ENCODE measurements at places on chromosomes 13 and 19. TPM values are rescaled to one million over a fixed set of nuclear protein-coding genes. Genes with fewer than 3 reads are reported as not detected.

- DNase-seq: no peak
Measured at GRCh38 chr19:8238251-8238650, 29.1 kb downstream of the CERS4 start.

- DNase-seq: no peak
Measured at GRCh38 chr13:30856005-30856790, 49.9 kb upstream of the MEDAG start.

GRCh38 chr13:95087746-95088305 lies 213.4 kb downstream of the ABCC4 start:
- no peak for DNase-seq

DNA sequence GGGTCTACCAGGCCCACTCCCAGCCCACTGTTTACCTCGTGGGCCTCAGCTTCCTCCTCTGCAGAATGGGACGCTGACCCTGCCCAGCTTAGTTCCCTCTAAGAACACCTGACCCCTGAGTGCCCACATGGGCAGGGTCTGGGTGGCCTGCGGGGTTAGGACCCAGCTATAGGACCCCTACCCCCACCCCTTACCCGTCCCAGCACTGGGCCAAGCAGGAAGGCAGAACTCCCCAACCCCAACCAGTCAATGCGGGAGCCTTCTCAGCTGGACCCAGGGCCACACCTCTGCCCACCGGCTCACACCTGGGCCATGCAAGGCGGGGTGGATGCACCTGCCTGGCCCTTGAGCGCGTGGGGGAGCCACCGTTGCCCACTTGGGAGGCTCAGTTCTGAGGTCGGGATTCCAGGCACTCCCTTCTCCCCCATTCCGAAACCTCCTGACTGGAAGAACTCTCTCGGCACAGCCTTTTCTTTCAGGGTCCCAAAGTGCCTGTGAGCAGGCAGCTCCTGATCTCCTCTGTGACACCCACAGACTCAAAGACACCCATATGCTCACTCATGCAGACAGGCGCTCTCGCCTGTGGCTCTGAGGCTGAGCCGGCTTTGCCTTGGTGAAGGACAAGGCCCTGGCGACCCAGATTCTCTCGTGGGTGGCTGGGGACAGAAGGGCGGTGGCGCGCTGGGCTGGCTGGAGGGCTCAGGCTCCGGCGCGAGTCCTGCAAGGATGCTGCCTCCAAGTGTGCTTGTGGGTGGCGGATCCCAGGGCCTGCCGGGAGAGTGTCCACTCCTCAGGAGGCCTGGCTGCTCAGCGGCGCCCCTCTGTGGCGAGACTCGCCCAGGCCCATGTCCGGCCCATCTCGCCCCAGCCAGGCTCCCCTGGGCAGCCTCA lies 27.9 kb upstream of the PARP4 start:
- DNase-seq: no peak

GRCh38 chr19:45613926-45614725 lies 12.1 kb upstream of the GPR4 start:
- no peak for DNase-seq

- no peak for DNase-seq
Measured at GRCh38 chr19:2636897-2637683, 65.4 kb downstream of the GNG7 start.

- no peak for DNase-seq
Measured at GRCh38 chr19:541699-542098, 2.2 kb upstream of the GZMM start.

- DNase-seq: no peak
Measured at GRCh38 chr19:38848299-38849146, 1.3 kb downstream of the HNRNPL start.

- no peak for DNase-seq
Measured at GRCh38 chr19:42253245-42254088, 1.5 kb downstream of the ERF start.

GRCh38 chr13:50392977-50393376 lies 377.7 kb downstream of the KCNRG start:
- DNase-seq: no peak

- no peak for DNase-seq
Measured at GRCh38 chr13:102729560-102730270, 34.9 kb upstream of the METTL21C start.

GRCh38 chr19:53357821-53358581 lies 7.5 kb upstream of the ZNF525 start:
- no peak for DNase-seq

- no peak for DNase-seq
Measured at GRCh38 chr13:87677043-87677495, 5.9 kb downstream of the SLITRK5 start.

GRCh38 chr19:53463263-53463662 lies 4.3 kb upstream of the ZNF813 start:
- no peak for DNase-seq

GRCh38 chr13:21557995-21558394 lies 46.0 kb downstream of the MICU2 start:
- DNase-seq: no peak

DNA sequence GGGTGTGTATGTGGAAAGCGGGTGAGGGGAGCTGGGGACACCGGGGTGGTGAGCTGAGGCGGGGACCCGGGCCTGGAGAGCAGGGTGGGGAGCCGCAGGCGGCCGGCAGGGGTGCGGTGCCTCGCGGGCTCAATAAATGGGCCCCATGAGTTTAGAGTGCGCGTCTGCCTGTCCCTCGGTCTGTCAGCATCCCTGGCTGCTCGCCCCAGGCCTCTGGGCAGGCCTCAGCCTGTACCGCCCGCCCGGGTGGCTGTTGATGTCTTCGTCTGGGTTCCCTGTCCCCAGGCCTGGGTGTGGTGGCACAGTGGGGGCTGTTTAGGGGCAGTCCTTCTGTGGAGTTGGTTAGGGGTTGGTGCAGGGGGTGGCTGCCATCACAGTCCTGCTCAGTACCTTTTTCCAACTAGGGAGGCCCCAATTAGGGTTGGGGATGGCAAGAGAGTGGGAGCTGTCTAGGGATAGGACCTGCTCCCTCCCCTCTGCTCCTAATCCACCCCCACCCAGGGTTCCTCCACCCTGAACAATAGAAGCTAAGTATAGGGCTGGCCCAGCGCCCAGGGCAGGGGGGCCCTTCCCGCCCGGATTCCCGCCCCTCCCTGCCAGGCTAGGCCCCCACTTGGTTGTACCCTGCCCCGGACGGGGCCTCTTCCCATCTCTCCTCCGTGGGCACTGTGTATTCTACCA lies 12.2 kb downstream of the CIC start:
- peak; percentile 92 for DNase-seq

DNA sequence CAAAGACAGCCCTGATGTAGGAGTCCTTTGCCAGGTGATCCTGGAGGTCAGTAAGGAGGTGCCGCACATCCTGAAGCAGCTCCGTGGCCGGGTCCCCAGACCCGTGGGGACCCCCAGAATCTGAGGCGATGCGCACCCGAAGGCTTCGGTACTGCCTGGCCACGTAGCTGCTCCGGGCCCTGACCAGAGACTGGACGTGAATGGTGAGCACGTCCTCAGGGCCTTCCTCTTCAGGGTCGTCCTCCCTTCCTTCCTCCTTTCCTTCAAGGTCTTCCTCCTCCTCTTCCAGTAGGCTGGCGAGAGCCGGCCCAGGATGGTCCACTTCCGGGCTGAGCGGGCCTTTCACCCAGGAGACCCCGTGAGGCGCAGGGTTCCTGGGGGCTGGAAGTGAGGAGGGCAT lies 7.5 kb downstream of the RINL start:
- no peak for DNase-seq

DNA sequence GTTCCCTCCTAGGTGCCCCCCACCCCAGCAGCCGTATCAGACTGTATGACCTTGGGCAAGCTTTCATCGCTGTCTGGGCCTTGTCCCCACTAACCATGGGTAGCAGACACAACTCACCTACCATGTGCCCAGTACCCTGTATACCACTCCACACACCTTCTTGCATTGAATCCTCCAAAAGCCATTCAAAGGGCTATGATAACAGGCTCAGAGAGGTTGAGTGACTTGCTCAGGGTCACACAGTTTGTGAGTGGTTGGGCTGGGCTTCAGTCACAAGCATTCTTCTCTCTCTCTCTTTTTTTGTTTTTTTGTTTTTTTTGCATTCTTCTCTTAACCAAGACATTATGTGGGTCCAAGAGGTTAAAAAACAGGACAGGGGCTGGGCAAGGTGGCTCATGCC lies 2.6 kb downstream of the RASAL3 start:
- DNase-seq: no peak

DNA sequence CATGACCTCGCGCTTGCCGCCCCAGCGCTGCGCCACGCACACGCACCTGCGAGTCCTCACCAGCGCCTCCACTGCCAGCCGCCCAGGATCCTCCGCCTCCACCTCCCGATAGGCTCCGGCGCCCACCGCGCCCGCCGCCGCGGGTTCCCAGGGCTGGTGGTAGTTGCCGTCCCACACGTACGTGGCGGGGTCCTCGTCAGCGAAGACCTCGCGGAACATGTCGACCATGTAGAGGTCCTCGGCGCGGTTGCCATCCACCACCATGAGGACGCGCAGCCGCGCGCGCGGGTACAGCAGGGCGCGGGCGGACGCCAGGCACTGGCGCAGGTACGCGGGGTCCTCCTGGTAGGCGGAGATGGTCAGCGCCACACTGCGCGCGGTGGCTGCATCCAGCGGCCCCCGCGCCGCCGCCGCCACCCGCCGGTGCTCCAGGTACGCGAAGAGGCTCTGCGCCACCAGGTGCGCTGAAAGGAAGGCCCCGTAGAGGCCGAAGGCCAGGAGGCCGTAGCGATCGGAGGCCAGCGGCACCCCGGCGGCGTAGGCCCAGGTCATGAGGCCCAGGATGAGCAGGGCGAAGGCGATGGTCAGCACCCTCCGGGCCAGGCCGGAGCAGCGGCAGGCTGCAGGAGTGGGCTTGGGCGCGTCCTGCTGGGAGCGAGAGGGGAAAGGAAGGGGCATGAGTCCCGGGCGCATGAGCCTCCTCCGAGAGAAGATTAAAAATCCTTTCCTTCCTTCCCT lies 4.4 kb downstream of the HAS1 start:
- no peak for DNase-seq

GRCh38 chr13:98492335-98493041 lies 84.4 kb downstream of the STK24 start:
- DNase-seq: no peak

DNA sequence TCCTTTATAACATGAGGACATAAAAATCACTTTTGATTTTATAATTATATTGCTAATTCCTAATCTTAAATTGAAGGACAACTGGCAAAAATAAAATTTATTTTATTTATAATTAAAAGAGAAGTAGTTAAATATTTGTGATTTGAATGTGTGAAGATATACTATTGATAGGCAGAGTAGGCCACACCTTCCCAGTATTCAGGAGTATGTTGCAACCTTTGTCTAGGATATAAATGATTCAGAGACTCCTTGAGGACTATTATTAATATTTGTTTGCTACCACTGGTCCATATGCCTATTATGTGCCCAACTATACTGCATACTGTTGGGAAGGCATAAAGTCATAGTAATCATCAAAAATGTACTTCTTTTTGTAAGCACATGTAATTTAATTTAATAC lies 94.2 kb downstream of the CDADC1 start:
- no peak for DNase-seq

GRCh38 chr13:59663707-59664106 lies 500.0 kb downstream of the DIAPH3 start:
- DNase-seq: no peak

GRCh38 chr13:44049081-44049945 lies 169.6 kb downstream of the LACC1 start:
- DNase-seq: no peak

GRCh38 chr19:8831373-8831772 lies 731 bp downstream of the ZNF558 start:
- DNase-seq: no peak

GRCh38 chr13:79998381-79998880 lies 342.5 kb downstream of the SPRY2 start:
- no peak for DNase-seq

DNA sequence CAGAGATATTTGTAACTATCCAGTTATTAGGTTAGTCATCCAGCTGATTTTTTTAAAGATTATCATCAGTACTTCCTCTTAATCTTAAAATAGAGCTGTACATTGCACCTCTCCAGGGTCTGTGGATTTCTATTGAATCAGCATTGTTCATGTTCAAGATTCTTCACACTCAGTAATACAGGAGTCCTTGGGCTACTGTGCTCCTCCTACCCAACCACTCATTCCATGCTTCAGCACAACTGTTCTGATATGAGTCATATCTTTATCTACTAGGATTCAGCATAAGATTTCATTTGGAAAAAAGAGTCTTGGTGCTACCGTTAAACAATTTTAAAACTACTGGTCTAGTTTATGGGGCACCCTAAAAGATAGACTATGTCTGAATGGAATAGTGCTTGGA lies 357.8 kb downstream of the DCT start:
- no peak for DNase-seq

- DNase-seq: no peak
Measured at GRCh38 chr13:20351281-20352022, 119.3 kb upstream of the GJB6 start.

DNA sequence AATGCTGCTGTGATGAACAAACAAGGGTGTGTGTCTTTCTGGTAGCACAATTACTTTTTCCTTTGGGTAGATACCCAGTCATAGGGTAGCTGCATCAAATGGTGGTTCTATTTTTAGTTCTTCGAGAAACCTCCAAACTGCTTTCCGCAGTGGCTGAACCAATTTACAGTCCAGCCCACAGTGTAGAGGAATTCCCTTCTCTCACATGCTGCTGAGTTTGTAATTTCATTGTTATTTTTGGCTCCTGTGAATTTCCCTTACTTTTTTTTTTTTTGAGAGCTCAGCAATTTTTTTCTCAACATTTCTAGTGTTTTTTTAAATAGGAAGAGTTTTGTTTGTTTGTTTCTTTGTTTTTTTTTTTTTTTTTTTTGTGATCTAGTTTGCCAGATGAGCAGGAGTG lies 37.5 kb upstream of the ADGRE1 start:
- no peak for DNase-seq

DNA sequence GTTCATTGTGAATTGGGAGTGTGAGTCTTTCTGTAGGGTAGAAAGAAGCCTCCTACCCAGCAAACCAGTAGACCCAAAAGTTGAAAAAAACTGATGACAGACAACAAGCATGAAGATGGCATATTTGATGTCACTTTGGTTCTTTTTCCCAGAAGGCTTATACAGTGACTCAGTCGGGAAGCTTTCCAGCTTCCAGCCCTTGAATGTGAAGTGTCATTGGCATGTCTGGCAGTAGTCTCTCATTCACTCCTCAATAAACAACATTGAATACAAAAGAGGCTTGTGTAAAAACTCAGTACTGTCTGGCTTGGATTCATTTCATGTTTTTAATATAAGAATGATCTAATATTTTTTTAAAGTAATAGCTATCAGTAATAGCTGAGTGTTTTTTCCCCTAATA lies 68.7 kb downstream of the IPO5 start:
- DNase-seq: no peak

The BCAM gene
- 42.3 TPM for total RNA-seq

The USHBP1 gene
- total RNA-seq: 11.3 TPM

The ZNF888 gene
- 2.6 TPM for total RNA-seq

The FUT2 gene
- 0.19 TPM for total RNA-seq

The CCDC8 gene
- total RNA-seq: 2.9 TPM

The ADAMTS10 gene
- total RNA-seq: 19.0 TPM

The GPR12 gene
- not detected for total RNA-seq

The KIR3DL1 gene
- not detected for total RNA-seq

The MATK gene
- total RNA-seq: 3.3 TPM

The ZNF534 gene
- total RNA-seq: not detected

The FFAR1 gene
- not detected for total RNA-seq

All from mesenteric fat pad (tissue), 1 donor.